A673 (cell line): ENCODE measurements at places on chromosomes 12 and 14.
A peak's percentile ranks its signal among the peaks of the same experiment; 100 is the strongest.

DNA sequence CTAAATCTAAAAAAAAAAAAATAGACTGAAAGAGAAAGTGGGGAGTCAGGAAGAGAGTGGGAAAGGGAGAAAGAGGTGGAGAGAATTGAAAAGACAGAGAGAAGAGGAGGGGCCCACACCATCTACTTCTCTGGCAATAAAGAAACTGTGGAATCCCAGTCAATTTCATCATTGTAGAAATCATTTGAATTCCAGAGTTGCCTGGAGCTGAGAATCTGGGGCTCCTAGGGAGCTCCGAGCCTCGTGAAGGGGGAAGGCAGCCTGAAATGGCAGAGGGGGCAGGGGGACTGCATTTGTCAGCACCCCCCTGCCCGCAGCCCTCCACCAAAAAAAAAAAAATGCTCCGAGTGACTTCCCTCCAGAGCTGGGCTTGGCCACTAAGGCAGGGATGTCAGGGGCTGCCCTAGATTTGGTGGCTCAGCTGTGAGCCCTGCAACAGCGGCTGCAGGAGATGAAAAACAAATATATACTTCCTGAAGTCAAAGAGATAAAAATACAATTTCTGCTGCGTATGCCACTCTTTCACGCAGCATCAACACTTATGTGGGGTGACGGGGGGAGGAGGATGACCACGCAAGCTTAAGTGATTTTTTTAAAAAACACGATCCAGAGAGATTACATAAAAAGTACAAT, 80.5 kb downstream of the BCL11B start:
- peak; percentile 24 for DNase-seq

DNA sequence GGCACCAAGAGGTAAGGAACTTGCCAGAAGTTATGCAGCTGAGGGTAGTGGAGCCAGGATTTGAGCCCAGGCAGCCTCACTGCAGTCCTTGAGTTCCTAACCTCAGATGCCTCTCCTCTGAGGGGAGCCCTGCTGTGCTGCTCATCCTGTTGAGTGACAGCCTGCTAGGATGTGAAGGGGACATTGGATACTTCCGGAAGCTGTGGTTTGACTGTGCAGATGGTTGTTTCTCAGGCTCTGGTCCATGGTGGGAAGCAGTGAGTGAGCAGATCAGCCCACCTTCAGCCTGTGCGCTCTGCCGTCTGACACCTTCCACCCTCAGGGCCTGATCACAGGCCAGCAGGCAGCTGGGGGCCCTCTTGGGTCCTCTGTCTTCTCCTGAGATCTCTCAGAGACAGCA, 253.2 kb downstream of the CACNA1C start:
- peak; percentile 90 for DNase-seq

DNA sequence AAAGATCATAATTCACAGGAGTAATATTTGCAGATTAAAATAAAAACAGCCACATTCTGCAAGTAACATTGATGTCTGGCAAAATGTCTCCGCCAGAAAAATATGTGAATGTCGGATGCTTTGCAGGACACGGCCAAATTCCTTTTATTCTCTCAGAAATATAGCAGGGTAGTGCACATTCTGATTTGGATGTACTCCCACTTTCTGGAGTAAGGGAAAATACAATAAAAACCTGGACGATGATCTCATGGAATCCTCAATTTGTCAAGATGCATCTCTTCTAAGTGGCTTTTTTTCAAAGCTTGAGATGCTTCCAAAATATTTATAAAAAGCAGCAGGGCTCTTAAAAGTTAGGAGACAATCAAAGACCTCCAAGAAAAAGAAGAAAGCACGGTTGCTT, 133.3 kb downstream of the TBX5 start:
- no peak for DNase-seq

GRCh38 chr12:102438047-102438826, 42.1 kb downstream of the IGF1 start:
- peak; percentile 29 for DNase-seq

DNA sequence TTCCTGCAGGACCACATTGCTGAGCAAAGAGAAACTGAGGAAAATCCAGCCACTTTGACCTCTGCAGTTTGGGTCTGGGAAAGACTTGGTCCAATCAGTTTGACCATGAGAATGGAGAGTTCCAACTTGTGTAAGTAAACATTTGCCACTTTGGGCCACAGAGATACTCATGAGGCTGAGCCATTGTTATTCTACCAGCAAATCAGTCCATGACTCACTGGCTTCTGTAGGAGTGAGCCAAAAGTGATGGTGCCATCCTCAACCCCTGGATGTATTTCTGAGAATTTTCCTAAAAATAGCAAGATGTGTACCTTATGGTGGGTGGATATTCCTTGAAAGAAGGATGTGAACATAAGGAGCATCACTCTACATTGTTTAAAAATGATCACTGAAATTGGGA, 192.9 kb upstream of the OR4E1 start:
- DNase-seq, result no peak

DNA sequence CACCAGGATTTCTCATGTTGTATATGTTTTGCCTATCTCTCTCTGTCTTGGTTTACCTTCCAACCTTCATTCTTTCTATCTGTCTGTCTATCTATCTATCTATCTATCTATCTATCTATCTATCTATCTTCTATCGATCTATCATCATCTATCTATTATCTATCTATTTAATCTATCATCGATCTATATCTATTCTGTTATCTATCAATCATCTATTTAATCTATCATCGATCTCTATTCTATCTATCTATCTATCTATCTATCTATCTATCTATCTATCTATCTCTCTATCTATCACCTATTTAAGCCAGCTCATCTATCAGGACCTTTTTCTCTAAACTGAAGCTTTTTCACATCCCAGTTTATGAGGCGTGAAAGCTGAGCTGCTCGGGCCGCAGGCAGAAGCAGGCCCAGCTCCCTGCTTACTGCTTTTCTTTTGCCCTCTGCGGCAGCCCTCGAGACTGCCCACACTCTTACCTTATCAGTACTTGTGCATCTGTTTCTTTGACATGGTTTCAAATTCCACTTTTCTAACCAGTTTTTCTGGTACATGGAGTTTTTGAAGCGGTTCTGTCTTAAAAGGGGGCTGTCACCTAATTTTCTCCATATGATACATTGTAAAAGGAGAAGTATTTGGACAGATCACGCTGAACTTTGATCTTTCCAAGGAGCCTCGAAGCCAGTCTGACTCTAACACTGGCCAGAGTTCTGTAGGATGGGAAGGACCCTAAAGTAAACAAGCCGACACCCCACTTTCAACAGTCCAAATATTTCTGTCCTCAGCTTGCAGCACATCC, 44.4 kb upstream of the GSG1 start:
- no peak for DNase-seq

DNA sequence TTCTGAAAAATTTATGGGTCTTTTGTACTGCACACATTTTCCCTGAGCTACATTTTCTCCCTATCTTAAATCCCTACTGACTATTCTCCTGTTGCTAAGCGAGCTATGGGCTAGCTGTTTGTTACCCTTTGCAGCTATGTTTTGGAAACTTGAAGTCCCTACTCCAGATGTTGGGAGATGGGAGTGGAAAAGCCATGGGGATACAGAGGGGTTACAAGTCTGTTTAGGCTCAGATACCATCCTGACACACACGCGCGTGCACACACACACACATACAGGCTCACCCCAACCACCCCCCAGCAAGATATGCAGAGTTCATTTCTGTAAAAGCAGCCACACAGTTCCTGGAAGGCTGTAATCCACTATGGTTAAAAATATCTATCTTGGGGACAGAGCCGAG, 15.8 kb downstream of the ATP5MC2 start:
- no peak for DNase-seq

DNA sequence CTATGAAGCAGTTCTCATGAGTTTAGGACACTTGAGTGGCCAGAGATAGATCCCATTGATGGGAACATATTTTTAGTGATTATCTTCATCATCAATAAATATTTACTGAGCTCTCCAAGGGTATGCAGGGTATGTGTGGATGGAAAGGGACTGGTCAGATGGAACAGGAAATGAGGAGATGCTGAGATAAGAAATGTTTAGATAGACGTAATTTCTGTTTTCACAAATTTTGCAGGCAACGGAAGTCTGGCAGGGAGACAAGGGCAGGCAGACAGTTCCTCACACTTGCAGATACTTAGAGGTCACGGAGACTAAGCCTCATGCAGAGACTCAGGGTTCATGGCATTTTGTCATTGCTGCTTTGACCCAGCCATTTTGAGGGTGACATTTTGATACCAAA, 24.3 kb downstream of the BCL2L14 start:
- no peak for DNase-seq

DNA sequence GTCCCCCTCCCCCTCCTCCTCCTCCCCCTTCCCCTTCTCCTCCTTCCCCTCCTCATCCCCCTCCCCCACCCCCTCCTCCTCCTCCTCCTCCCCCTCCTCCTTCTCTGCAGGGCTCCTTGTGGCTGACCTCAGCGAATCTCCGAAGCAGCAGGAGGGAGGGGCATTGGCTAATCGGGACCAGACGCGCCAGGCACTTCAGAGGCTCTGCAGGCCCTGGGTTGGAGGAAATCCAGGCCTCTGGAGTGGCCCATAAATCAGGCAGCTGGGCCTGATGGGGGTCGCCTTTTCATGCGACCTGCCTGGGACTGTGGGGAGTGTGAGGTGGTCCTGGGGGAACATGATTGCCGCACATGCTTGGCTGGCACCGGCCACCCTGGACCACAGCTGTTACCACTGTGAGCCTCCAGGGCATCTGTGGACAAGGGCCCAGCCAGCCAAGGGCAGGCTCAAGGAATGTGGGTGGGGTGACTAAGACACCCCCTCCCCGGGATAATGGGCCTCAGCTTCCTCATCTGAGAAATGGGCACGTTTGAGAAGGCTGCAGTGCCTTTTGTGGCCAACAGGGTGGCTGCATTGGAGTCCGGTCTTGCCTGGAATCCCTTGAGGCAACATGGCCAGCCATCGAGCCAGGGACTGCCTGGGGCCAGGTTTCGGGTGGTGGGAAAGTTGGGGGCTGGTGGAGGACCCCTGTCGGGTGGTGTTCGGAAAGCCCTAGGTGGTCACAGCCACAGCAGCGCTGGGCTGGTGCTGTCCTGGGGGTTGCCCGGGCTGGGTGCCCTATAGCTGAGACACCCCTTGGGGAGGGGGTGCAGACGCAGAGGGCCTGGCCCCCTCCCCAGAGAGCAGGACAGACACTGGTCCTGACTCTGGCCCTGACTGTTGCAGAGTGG, 12.0 kb downstream of the KIF26A start:
- peak; percentile 92 for DNase-seq

DNA sequence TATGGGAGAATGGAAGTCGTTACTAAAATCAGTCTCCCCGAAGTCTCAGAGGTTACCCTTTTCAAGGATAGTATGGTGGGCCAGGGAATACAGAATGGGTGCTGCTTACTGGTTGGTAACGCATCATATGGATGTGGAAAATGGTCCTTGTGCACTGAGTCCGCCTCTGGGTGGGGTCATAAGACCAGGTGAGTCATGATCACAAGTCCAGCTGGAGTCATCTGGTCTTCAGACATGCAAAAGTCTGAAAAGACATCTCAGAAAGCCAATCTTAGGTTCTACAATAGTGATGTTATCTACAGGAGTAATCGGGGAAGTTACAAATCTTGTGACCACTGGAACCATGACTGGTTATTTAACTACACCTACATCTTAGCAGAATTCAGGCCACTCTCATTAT, 71.9 kb upstream of the TCL1B start:
- DNase-seq, result no peak

DNA sequence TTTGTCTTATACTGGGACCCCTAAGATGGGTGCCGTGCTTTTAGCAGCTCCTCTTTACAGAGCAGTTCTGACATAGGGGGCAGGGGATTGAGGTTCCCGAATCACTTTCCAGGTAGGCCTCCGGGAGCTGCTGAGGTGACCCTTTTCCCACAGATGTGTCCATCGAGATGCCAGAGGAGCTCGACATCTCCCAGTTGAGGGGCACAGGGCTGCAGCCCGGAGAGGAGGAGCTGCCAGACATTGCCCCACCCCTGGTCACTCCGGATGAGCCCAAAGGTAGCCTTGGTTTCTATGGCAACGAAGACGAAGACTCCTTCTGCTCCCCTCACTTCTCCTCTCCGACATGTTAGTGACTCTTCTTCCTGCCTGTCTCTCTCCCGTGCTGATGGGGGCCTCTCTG, 4.3 kb upstream of the TPI1 start:
- DNase-seq, result no peak

DNA sequence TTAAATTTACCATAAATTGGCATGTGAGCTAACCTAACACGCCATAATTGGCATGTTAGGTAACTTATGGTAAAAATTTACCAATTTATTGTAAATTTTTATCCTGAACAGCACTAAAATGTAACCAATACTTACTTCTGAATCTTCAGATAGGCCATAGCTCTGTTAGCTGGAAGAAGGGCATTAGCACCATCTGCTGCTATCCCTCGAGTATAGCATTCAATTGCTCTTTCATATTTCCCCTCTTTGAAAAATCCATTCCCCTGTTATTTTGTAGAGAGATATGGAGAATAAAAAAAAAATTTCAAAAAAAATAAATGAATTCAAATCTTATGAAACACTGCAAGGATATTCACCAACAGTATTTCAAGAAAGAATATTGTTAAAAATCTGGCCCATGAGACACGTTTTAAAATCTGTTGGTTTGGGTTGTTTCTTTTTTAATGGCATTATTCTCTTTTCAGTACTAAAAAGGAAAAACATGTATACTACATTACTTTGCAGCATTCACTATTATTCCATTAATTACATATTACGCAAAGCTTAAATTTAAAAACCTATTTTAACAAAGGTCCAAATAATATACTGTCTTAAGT, 19.1 kb downstream of the RPAP3 start:
- DNase-seq, result peak; percentile 52

DNA sequence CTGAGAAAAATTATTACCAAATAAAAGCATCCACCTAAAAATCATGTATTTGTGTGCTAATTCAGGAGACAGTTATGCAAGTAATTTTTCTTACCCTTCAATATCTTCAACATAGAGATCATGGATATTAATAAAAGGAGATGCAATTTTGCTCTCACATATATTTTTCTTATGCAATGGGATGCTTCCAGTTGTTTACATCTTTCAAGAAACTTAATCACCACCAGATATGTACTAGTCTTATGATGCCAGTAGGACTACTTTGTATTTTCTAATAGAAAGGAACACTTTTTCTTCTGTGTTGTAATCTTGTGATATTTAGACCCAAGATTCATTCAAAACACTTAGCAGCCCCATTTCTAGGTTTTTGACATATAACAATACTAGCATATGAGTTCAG, 107.6 kb downstream of the NAV3 start:
- DNase-seq, result no peak

DNA sequence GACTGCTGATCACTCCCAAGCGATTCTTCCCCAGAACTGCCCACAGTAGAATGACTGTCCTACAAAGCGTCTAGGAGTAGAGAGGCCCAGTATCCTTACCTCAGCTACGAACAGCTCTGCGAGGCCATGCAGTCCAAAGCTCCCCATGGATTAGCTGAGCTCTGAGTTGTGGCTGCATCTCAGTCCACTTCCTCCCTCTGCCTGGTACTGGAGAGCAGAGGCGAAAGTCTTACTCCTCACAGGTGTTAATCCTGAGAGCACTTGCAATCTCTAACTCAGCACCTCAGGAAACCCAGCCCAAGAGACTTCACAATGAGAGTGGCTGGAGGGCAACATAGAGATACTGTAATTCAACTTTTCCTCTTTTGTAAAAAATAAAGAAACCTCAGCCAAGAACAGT, 493.1 kb downstream of the BCAT1 start:
- DNase-seq, result no peak

- DNase-seq, result no peak
Observed at GRCh38 chr12:123743002-123743401, 19.1 kb upstream of the DNAH10 start.
